ENCODE measurements at places on chromosomes 2 and 18.
A peak's percentile ranks its signal among the peaks of the same experiment; 100 is the strongest.

DNA sequence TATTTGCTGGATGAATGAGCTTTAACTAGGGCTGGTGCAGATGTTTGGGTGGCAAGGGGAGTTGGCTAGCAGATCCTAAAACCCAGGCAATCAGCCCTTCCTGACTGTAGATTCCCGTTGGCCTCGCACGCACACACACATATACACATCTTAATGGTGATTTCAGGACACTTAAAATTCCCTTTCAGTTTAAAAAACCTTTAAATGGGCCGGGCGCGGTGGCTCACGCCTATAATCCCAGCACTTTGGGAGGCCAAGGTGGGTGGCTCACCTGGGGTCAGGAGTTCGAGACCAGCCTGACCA, 19.5 kb upstream of the MTCL1 start:
- no peak for DNase-seq

DNA sequence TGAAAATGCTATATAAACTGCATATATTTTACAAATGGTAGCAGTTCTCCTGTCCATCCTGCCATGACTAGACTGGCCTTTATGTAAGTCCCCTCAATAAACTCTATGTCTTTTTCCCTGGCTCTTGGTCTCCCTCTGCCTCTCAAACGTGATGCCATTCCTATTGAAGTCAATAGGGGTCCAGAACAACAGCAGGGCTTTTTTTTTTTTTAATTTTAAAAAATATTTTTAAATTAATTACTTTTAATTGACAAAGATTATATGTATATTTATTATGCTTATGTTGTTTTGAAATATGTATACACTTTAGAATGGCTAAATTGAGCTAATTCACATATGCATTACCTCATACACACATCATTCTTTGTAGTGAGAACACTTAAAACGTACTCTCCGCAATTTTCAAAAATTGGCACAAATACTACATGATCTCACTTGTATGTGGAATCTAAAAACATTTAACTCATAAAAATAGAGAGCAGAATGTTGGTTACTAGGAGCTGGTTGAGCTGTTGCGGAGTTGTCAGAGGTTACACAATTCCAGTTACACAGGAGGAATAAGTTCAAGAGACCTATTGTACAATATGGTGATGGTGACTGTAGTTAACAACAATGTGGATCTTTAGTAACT, 123.1 kb downstream of the LRRTM4 start:
- no peak for DNase-seq

DNA sequence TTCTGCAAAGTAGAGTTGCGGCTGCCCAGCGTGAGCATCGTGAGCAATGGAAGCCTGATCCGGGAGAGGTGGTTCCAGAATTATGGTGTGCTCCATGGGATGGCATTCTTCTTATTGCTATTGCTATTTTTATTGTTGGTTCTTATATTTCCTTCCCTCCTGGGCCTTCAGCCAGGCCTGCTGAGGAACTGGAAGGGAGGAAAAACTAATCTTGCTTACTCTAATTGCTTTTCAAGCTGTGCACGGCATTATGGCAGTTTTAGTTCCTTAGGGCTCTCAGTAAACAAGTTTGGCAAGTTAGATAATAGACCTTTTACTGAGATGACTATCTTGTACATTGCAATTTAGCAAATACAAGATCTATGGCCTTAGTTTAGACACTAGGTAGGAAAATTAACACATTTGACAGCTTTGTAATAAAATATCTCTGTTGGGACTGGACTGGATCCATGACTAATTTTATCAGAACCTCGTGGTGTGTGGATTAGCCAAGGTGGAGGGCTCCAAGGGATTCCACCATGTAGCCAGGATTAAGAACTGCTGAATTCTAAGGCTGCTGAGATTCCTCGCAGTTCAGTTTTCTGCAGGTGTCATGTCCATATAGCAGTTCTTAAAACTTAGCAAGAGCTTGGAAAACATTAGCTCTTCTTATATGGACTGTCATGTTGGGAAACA, 6.0 kb downstream of the RSAD2 start:
- no peak for DNase-seq

DNA sequence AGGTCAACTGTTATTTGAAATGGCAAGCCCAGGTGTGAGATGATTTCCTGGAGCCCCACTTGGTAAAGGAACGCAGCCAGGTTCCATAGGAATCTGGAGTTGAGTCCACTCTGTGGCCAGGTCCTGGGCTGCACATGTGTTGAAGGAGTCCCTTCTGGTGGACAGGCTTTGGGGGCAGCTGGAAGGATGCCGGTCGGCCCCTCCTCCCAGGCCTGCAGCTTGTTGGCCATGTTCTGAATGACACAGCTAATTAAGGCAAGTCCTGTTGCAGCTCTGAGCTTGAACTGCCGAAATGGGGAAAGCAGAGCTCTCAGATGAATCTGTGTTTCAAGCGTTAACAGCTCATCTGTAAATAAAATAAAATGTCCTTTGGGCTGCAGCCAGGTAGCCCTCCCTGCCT, 23.8 kb downstream of the EN1 start:
- no peak for DNase-seq

DNA sequence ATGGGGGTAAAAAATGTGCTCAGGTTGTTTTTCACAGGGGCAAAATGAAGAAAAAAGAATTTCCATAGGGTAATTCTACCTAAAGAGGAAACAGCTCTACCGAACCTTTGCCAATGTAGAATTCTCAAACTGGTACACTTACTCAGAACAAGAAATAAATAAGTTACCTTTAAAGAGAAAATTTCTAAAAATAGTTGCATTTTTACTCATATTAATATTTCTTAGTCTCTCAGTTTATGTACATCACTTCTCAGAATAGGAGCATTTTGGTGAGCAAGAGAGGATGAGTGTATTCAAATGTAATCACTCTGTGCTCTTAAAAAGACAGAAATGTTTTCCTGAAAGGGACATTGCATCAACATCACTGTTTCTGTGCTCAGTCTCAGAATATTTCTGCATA, 574.7 kb upstream of the SLC8A1 start:
- DNase-seq, result no peak

- DNase-seq, result no peak
Observed at GRCh38 chr2:3432693-3433338, 53.3 kb downstream of the TRAPPC12 start.

DNA sequence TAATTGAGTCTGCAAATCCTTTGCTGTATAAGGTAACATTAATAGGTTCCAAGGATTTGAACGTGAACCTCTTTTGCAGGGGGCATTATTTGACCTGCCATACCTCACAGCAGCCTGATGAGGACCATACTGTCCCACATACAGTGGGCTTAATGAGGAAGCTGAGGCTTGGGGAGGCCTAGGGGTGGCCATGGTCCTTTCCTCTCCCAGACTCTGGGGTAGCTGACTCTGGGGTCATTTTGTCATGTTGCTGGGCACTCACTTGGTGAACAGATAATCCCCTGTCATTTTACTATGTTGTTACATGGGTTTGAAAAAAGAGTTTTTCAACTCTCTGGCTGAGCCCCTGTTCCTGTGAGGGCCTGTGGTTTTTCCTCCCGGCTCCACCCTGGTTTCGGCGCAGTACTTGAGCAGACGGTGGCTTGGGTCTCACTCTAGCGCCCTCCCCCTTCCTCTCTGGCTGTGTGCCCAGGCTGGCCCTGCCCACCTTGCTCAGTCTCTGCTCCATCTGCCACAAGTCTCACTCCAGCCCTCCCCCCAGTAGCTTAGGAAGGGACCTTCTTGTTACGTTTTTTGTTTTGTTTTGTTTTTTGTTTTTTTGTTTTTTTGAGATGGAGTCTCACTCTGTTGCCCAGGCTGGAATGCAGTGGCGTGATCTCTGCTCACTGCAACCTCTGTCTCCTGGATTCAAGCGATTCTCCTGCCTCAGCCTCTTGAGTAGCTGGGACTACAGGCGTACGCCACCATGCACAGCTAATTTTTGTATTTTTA, 21.0 kb downstream of the INPP4A start:
- peak; percentile 98 for DNase-seq

- peak; percentile 49 for DNase-seq
Observed at GRCh38 chr2:153163055-153163454, 315.5 kb downstream of the RPRM start.

DNA sequence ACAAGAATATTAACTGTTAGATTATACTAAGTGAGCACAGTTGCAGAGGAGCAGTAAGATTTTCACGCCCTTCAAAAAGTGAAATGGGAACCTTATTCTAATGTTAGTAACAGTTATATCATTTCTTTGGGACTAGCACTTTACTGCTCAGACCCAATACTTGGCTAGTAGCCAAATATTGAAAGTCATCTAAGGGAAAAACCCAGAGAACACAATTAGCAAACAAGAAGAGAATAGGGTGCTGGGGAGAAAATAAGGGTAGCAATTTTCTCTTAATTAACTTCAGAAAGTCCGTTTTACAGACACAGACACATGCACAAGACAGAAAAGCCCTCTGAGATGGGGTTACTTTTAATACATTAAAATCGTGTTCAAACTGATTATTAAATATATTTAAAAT, 71.8 kb downstream of the ID2 start:
- DNase-seq, result no peak

DNA sequence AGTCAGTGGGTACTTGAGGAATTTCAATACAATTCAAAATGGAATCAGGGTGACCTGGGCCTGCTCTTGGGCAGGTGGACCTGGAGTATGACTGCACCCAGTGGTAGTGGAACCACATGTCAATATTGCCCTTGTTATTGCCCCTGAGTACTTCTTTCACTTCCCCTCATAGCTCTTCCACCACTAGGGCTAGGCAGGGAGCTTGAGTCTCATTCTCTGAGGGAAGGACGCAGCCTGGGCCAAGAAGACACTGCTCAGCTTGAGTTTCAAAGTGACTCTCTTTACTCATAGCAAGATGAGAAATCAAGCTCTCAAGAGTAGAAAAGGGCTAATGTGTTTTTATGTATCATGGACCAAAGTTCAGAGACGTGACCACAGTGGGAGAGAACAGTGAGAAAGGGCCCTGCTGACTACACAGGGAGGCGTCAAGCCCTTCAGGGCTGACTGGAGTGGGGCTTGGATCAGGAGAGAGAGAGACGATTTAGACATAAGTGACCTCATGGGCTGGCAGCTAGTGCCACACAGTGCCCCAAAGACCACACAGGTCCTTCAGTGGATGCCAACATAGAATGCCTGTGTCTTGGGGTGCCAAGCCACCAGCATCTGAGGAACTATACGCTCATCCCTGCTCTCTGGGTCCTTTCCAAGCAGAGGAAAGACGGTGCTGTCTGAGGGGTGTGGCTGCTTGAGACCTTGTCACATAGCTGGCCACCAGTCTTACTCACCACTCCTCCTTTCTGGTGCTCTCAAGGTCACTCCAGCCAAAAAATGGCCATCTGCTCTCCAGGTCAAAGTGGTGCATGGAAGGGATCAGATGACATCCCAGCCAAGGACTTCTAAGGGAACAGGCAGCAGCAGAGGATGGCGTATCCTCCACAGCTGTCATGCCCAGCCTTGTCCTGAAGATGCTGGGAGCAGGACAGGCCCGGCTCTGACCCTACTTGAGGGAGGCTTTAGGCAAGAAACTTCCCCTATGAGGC, 13.0 kb downstream of the PTMA start:
- DNase-seq, result no peak

DNA sequence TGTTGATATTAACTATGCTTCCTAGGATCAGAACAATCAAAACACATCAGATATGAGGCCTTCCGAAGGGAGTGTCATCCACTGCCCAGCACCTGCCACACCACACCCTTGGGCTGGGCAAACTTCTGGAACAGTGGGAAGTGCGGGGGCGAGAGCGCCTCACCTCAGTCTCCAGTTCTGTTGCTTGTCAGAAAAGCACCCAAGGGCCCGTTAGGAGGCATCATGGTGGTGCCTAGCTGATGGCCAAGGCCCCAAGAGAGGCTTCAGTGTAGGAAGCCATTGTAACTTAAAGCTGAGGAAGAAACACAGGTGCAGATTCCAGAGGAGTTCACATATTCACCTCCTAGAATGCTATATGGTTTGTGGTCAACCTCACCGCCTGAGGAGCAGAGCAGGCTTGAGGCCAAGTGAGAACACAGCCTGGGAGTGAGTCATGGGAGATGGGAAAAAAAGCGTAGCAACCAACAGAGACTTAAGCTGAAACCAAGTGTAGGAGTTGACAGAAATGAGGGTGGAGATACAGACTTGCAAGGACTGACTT, 85.1 kb upstream of the ATL2 start:
- DNase-seq, result no peak

- no peak for DNase-seq
Observed at GRCh38 chr2:179297927-179298326, 33.3 kb upstream of the SESTD1 start.

GRCh38 chr2:64133828-64134227, 10.4 kb downstream of the PELI1 start:
- DNase-seq, result no peak

DNA sequence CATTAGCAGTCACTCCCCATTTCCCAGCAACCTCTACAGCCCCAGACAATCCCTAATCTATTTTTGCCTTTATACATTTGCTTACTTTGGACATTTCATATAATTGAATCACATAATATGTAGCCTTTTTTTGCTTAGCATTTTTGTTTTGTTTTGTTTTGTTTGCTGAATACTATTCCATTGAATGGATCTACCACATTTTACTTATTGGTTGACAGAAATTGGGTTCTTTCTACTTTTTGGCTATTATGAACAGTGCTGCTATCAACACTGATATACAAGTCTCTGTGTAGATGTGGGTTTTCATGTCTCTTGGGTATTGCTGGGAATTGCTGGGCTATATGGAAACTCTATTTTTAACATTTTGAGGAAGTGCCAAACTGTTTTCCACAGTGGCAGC, 7.6 kb downstream of the PTPN18 start:
- DNase-seq, result no peak

DNA sequence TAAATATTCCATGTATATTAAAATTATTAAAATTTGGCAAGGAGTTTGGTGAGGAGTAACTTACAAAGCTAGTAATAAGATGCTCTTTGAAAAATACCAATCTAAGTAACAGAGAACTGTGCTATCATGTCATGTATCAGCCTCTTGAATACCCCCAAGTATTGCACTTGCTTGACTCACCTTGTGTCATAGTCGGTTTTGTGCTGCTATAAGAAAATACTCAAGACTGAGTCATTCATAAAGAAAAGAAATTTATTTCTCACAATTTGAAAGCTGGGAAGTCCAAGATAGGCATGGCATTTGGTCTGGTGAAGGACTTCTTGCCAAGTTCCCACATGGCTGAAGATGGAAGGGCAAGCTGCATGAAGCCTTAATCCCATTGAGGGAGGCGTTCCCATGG, 179.2 kb downstream of the MEMO1 start:
- no peak for DNase-seq

DNA sequence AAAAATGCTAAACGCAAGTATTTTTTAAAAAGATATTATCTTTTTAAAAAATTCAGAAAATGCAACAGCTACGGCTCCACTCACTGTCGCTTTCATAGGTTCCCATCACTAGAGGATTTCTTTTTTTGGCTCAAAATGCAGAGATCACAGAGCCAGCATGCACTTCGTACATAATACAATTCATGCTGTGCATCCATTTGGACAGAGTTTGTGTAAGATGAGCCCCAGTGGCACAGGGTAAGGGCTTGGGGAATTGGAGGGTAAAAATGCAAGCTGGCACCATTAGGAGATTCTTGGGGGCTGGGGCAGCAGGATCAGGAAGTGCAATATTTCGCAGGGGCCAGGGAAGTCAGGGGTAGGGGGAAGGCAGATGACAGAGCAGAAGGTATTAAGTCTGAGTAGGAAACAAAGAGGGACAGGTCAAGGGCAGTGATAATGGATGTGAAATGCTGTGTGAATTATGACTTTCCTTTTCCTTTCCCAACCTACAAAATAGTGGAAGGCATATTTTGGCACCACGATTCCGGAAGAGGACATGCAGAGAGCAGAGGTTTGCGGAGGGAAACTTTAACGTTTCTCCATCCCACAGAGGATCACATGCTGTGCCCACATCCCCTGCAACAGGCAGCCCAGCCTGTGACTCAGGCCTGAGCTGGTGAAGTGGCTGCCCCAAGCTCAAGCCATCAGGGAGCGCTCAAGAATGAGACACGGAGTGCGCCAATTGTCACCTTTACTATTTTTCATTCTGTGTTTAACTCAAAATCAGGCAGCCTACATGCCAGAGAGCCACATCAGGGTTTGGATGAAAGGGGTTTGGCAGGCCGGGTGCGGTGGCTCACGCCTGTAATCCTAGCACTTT, 4.7 kb downstream of the CAPG start:
- DNase-seq, result peak; percentile 94

Measured in Jurkat, Clone E6-1 (cell line).